Activated CD4-positive, alpha-beta T cell treated with anti-CD3 and anti-CD28 coated beads, Interleukin-2, Interleukin-4, amounts not matched to agents 100 ng/mL and 50 ng/mL, durations not matched to agents 16 hours and 8 hours (primary cell): ENCODE measurements at places on chromosomes 3 and 15.

- DNase-seq: no peak
These were observed 107.3 kb upstream of the LPP start for GRCh38 chr3:188046561-188047211.

- DNase-seq: no peak
These were observed 50.8 kb upstream of the PRR23E start for GRCh38 chr3:127141921-127142730.

- no peak for DNase-seq
These were observed 321.8 kb downstream of the TIGIT start for GRCh38 chr3:114615523-114616085.

DNA sequence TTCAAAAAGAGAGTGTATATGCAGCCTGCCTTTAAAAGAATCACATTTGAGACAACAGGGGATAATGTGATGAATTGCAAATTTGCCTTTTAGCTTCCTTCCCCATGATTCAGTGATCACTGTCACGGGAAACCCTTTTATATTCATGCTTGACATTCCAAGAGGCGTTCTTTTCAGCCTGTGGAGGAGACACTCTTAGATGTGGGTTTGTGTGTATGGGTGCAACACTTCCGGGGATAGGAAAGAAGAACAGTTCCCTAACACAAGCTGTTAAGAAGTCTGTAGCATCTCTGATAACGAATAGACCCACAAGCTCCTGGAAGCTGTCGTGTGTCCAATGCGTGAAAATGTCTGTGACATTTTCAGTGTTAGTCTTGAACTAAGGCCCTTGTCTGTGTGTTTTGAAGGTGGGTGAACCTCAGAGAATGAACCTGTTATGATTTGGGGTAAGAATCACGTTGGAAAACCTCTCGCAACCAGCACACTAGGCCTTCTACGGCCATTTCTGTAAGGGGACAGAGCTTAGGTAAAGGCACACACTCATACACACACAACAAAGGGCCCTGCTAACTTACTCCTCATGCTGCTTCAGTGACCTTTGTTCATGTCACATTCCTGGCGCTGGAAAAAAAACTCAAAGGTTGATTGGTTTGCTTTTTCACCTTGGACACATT lies 229.2 kb upstream of the ST8SIA2 start:
- DNase-seq: no peak

- no peak for DNase-seq
These were observed 492.6 kb downstream of the TUSC7 start for GRCh38 chr3:117201901-117202774.

GRCh38 chr15:73959012-73959581 lies 32.8 kb downstream of the LOXL1 start:
- peak; percentile 50 for DNase-seq

DNA sequence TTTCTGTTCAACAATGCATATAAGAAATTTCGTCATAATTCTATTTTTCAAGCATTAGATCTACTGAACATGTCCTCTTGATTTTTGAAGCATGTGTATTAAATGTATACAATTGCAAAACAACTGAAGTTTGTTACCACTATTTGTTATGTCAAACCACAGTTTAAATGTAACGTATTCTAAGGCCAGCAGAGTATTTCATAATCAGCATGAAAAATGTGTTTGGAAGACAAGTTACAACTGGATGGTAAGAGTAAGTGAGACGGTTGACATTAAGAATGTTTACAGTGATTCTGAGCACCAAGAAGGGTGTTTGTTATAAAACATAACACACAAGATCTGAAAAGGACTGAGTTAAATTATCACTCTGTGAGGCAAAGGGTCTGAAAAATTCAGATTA lies 738.4 kb downstream of the PLOD2 start:
- DNase-seq: no peak

DNA sequence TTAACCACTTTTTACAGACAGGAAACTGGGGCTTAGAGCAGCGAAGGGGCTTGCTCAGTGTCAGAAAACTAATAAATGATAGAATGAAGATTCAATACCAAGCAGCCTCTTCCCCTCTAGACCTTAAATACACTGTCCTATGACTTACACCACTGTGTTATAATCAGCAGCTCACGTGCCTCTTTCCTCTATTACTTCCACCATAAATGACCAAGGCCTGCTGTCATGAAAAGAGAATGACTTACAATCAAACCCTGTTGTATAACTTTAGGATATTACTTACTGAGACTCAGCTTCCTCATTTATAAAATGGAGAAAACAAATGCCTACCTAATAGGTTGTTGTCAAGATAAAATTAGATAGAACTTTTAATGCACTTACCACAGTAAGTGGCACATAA lies 11.6 kb downstream of the FMN1 start:
- no peak for DNase-seq

GRCh38 chr3:8328967-8329366 lies 172.7 kb upstream of the LMCD1 start:
- DNase-seq: no peak

GRCh38 chr15:37031198-37031597 lies 69.2 kb downstream of the MEIS2 start:
- DNase-seq: no peak

- DNase-seq: peak; percentile 36
These were observed 580.4 kb upstream of the TBL1XR1 start for GRCh38 chr3:177777699-177778098.

DNA sequence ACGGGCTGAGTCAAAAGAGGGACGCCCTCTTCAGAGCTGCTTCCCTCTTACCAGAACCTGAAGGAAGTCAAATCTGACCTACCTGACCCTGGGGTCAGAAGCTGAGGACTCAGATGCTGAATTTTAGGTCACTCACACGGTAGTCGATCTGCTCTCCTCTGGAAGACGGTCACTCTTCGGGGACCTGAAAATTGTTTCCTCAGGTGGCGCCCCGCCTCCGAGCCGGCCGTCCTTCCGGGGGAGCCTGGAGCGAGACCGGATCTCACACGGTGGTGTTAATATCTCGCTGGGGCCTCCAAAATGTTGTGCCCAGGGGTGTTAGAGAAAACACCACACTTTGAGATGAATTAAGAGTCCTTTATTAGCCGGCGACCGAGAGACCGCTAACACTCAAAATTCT lies 737.2 kb downstream of the SI start:
- no peak for DNase-seq

DNA sequence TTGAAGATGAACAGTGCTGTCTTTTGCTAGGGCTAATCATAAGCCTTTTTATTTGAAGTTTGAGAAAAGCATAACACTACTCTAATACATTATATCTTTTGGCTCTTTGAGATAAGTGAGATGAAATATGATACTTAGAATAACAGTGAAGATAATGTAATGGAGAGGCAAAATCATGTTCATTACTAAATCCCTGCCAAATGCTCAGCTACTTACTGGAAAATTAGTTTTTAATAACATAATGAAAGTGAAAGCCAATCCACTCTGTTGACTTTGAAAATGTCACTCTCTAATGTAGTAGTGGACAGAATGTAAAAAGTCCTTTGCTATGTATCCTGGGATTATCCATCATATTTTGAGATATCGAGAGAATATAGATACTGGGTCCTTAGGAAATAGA lies 35.9 kb upstream of the MYH15 start:
- no peak for DNase-seq

- no peak for DNase-seq
These were observed 332.7 kb downstream of the PDCD6IP start for GRCh38 chr3:34131091-34131490.

DNA sequence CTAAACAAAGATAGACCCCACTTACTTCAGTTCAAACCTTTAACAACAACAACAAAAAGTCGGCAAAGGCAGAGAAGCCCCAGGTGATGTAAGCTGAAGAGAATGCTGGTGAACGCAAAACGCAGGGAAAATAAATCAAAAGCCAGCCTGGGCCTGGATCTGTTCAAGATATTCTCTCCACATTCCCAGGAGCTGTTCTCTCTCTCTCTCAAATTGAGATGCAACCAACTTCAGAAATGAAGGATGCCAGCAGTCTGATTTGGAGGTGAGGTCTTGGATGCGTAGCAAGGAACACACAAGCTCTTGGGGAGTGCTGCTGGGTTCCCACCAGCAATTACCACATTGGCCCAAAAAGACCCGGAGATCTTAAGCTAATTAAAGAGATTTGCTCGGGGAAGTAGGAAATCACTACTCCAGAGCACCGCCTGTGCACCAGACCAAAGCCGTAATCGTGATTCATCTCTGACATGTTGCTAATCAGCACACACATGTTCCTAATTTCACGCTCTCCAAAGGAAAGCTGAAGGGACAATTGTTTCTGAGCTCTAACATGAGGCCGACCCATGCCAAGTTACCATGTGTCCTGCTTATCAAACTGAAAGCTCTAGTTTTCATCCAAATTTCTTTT lies 37.1 kb downstream of the IL17RD start:
- DNase-seq: no peak

GRCh38 chr3:78494851-78495250 lies 1272.9 kb downstream of the ROBO1 start:
- no peak for DNase-seq

GRCh38 chr15:85463976-85464375 lies 83.6 kb downstream of the AKAP13 start:
- DNase-seq: no peak

DNA sequence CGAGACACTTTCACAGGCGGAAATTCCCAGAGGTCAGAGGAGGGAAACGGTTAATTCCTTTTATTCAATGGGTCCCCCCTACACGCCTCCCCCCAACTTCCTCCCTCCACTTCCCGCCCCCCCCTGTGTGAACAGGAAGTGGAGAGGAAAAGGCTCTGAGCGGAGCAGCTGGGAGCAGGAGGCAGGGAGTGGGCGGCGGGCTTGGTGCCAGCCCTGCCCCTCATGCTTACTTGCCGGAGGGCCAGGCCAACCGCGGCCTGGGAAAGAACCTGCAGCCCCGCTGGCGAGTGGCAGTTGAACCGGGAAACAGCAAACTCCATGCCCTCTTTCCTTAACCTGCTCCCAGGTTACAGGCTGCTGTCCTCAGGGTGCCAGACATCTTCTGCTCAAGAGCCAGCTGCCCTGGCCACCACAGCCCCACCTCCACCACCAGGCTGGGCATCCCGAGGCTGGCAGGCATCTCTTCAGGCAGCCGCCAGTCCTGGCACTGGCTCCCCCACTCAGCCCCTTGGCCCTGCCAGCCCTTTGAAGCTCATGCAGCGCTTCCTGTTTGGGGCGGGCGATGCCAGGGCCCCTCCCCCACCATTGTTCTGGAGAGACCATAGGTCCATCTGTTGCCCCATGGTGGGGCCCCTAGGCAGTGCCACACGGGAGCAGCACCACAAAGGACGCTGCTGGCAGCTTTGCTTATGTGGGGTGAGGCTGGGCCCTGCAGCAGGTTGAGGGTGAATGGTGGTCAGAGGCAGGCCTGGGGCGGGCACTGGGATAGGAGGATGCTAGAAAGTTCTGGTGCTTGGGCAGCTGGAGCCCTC lies 12.9 kb downstream of the VPS18 start:
- peak; percentile 54 for DNase-seq

GRCh38 chr3:129278966-129279906 lies 566 bp downstream of the HMCES start:
- DNase-seq: peak; percentile 61

DNA sequence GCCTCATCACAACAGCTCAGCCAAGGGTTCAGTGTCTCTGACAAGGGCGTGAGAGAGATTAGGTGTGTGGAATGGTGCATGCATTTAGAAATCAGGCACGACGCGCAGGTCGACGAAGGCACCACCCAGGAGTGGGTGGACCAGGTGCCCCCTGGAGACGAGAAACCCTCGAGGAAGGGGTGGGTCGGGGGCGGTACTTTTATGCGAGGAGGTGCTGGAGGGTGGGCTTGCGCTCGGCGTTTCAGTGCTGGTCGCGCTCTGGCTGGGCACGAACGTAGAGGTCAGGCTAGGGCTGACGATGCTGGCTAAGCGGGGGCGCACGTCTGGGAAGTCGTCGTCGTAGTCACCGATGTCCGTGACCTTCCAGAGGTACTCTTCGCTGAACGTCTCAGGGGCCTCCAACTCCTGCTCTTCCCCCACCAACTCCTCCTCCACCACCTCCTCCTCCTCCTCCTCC lies 393 bp downstream of the ERICH6 start:
- DNase-seq: no peak

DNA sequence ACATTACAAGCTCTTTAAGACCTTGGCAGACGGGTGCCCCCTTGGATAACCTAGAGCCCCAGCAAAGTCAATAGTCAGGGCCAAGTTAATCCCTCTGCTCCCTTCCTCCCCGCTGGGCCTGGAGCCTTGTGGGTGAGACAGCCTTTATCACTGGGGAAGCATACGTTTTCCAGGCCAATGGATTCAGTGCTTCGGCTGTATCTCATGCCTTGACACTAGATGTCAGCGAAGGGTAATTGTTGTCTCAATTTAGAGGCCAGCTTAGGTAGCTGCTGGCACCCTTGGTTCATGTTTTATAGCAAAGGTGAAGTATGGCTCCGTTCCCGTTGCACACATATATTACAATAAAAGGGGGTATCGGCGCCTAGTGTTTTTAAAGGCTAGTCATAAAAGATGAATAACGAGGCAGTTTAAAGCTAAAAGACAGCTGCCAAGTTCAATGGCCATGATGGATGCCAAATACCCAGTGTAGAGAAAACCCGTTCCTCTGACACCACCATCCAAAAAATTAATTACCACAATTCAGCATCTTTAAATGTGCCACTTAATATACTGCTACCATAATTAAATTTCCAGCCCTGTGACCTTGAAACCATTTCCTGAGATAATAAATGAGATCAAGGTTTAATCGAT lies 52.3 kb upstream of the BNIP2 start:
- no peak for DNase-seq

DNA sequence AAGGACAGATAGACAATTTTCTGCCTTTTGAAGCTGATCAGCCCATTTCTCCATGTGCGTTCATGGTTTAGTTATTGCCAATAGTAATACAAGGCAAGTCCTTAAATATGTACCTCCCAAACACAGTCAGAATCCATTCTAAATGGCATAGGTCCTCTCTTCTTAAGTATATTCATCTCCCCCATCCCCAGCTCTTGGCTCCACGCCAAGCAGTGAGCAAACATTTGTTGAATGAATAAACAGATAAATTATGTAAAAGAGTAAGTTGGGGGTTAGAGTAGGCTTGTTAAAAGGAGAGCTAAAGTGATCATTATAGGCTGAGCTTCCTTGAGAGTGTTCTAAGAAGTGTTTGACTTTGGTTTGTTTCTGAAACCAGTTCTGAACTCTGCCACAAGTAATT lies 241.3 kb downstream of the ITPR1 start:
- DNase-seq: no peak

- DNase-seq: no peak
These were observed 891.5 kb downstream of the ROBO2 start for GRCh38 chr3:77931255-77932009.

DNA sequence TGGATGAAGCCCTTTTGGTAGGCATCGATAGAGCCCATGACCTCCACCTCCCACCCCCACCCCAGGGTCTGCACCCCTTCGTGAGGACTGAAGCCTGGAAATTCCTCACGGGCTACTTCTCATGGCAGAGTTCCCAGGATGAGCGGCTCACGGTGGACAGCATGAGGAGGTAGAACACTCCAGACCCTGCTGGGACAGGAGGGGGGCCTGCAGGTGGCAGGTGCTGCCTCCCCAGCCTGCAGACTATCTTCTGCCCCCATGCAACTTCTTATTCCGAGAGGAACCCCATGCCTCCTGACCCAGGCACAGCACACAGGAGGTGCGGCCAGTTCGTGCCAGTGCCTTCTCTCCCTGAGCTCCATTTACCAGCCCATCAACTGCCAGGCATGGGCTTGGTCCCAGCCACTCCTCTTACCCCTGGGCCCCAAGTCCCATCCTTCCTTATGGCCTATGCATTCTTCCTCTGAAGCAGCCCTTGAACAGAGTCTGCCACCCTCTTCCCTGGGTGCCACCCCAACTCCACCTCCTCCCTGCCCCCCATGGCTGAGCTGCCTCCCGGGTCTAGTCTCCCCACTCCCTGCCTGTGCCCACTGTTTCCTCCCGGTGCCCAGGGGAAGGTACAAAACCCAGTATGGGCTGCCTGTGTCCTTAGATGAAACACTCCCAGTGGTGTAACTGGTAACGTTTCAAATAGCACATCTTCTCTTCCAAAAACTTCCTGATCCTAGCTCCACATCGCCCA lies 8.4 kb downstream of the TBC1D21 start:
- no peak for DNase-seq
